ENCODE measurements at places on chromosomes 6 and 20.

DNA sequence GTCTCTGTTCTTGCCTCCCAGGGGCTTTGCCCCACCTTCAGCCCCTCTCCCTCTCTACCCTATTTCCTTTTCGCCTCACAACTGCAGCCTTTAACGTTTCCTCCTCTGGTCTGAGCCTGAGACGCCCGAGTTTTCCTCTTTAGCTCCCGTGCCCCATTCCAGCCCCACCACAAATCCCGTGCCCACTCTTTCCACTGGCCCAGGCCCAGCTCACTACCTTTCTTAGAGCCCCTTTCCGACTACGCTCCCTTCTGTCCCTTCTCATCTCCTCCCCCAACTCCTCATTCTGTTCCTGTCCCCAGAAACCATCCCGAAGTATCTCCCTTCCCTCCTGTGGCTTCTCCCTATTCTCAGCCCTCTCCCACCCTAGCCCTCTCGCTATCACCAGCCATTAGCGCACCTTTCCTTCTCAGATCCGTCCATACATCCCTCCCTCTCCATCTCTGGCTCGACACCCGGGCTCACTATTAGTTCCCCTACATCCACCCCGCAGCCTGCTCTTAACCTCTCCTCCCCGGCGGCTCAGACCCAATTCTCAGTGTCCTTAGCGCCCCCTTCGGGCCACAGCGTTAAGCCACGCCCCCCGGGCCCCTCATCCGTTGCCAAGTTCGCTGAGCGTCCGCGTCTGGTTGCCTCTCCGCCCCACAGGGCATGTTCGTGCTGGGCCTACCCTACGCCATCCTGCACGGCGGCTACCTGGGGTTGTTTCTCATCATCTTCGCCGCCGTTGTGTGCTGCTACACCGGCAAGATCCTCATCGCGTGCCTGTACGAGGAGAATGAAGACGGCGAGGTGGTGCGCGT lies 2.7 kb downstream of the SLC32A1 start:
- no peak for ATAC-seq

DNA sequence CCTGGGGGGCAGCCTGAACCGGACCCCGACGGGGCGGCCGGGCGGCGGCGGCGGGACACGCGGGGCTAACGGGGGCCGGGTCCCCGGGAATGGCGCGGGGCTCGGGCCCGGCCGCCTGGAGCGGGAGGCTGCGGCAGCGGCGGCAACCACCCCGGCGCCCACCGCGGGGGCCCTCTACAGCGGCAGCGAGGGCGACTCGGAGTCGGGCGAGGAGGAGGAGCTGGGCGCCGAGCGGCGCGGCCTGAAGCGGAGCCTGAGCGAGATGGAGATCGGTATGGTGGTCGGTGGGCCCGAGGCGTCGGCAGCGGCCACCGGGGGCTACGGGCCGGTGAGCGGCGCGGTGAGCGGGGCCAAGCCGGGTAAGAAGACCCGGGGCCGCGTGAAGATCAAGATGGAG lies 636 bp downstream of the SRF start:
- peak; percentile 1 for ATAC-seq

DNA sequence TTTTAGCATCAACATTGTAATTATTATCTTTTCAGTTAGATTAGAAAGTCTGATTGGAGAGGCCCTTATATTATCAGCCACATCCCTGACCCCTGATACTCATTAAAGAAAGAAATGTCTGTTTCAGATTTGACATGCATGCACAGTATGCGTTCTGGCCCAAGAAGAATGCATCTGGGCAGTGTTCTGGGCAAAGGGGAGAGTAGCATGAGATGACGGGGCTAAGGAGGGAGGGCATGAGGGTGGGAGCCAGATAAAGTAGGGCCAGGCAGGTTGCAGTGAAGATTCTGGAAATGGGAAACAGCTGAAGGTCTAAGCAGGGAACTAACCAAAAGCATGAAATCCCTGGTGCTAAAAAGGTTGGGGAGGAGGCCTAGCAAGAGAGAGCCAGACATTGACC lies 7.3 kb downstream of the SAYSD1 start:
- ATAC-seq, result no peak

DNA sequence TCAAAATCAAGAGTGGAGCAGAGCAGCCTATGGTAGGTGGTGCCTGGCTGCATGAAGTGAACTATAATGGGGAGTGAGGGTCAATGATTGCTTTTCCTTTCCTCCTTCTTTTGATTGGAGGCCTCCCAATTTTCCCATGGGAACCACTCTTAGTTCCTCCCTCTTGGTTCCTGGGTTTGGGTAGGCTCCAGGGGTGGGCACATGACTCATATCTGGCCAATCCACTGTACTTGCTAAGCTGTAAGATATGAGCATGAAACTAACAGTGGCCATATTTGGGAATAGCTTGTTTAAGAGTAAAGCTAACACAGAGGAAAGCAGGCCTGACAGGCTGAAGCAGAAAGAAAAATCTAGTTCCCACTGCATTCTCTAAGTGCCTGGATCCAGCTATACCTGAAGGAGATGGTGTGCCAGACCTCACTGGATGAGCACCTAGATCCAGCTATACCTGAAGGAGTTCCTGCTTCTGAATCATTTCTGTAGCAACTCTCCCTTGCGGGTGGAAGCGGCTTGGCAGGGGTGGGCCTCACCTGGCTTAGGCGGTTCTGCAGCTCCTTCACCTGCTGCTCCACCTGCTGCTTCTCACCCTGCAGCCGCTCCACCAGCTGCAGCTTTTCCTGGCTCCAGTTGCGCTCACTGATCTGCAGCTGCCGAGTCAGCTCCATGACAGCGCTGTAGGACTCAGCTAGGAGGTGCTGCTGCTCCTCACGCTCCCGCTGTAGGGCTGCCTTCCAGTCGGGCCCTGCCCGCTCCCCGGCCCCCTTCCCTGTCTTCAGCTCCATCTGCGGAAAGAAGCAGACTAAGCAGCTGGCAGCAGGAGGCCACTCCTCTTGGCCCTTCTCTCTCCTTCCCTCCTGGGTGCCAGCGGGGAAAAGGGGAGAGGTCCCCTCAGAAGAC lies 29.0 kb upstream of the DSN1 start:
- ATAC-seq, result no peak

GRCh38 chr20:25288291-25289181 lies 40.7 kb downstream of the PYGB start:
- ATAC-seq, result peak; percentile 93

- ATAC-seq, result no peak
These were observed 1.9 kb downstream of the TGM2 start for GRCh38 chr20:38162878-38163875.

GRCh38 chr6:154709621-154710020 lies 23.6 kb upstream of the SCAF8 start:
- no peak for ATAC-seq

DNA sequence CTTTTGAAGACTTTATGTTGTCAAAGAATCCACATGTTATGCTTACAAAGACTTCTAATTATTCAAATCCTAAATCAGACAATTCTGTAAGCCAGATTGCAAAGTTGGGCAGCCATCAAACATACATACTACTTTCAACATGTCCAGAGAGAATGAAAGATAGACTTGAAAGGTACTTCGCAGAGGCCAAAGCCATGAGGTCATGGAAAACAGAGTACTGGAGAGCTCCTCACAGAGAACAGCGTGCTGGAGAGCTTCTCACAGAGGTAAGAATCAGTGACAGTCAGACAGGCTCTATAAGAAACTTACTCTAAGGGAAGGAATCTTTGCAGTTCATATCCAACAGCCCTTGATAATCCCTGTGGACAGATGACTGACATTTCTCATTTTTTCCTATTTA lies 400.2 kb downstream of the GJA1 start:
- ATAC-seq, result no peak

DNA sequence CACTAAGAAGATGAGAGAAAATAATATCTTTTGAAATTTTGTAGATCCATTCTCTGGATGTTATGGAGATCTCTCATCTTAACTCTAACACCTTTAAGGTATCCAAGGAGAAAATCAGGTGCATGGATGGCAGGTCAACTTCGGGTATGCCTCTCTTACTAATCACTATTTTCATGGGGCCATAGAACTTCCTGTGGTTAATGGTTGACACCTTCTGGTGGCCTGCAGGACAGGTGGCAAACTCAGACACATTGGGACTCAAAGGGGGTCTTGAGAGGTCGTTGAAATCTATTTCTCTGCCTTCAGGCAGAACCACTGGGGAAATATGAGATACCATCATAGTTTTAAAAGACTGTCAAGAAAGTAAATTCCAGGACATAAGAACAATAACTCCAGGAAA lies 76.5 kb downstream of the ADAT2 start:
- ATAC-seq, result no peak

DNA sequence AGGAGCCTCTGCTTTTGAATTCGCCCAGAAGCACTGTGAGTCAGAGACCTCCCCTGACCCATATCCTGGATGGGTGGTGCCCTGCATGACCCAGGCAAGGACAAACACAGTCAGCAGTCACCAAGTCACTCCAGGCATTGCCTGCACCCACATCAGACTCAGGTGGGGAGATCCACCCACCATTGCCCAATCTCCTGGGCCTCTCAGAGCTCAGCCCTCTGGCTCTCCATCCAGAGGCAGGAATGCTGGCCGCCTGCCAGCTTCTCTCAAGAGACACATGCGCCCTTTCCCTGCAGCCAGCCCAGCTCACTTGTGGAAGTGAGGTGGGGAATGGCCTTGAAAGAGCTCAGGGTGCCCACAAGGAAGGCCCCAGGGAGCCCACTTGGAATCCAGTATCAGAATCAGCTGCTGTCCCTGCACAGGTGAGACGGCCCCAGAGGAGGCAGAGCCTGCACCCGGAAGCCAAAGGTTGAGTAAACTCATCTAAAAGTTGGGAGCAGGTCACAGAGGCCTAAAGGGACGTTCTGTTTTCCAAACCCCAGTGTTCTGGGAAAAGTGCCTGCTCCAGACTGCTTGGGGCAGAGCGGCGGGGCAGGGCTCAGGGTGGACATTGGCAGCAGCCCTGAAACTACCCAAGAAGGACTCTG lies 129.8 kb downstream of the PREX1 start:
- ATAC-seq, result no peak

- ATAC-seq, result no peak
These were observed 15.4 kb downstream of the IGF2R start for GRCh38 chr6:159984268-159984786.

DNA sequence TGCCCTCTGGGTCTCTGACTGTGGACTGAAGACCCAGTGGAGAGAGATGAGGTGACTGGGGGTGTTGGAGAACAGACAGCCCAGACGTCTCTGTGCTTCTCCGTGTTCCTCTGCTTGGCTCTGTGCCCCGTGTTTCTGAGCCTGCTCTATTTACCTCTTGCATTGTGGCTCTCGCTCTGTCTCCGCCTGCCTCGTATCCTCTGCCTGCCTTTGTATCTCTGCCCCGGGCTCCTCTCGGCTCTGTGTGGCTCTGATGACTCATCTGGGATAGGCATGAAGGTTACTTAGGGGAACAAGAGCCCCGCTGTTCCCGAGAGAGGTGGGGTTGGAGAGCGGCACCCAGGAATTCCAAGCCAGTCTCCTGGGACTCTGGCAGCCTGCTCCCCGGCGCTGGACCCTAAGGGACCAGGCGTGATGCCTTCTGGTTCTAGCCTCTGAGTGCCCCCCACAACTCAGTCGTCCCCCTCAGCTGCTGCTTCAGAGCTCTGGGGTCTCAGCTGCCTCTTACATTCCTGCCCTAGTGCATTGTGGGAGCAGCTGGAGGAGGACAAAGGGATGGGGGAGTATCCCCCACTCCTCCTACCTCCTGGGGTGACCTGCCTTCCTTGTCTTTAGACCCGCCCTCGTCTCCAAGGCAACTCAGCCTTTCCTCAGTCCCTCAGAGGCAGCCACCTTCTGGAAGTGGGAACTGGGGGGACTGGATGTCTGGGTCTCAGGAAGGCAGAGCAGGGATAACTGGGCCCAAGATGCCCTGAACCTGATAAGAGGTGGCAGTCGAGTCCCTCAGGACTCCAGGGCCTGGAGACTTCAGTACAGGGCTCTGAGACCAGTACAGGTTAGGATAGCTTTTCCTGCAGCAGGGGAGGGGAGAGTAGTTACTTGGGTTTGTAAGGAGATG lies 1.9 kb downstream of the DDR1 start:
- no peak for ATAC-seq

DNA sequence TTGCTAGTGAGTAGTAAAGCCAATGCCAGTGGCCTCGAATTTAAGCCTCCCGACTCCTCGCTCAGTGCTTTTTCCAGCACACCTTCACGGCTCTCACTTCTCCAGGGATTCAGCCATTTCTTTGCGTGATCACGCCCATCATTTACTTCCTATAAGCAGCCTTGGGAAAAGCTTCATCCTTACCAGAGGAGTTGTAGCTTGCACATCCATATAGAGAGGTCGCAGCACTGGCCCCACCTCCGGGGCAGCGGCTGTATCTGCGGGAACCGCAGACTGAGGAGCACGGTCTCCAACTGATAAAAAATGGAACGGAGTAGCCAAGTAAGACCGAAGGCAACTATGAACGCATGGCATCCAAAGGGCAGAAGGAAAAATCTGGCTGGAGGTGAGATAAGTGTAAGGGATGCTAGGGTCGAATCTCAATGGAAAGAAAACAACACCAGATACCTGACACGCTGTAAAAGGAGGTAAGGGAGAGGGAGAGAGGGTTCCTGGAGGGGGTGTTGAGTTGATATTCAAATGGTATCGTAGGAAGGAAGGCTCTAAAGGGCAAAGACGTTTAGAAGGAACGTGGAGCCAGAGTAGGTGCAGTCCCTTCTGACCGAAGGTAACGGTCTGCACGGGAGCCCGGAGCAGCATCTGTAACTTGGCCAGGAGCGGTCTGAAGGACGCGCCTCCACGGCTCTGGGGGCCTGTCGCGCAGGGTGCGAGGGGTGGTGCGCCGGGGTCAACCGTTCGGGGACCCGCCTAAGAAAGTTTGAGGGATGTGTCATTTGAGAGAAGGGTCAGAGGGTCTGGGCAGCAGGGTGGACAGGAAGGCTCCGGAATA lies 640 bp downstream of the NFS1 start:
- peak; percentile 69 for ATAC-seq

- no peak for ATAC-seq
These were observed 496.3 kb upstream of the MAP3K7 start for GRCh38 chr6:91083211-91083610.

GRCh38 chr6:74705451-74705850 lies 500.4 kb downstream of the COL12A1 start:
- no peak for ATAC-seq

DNA sequence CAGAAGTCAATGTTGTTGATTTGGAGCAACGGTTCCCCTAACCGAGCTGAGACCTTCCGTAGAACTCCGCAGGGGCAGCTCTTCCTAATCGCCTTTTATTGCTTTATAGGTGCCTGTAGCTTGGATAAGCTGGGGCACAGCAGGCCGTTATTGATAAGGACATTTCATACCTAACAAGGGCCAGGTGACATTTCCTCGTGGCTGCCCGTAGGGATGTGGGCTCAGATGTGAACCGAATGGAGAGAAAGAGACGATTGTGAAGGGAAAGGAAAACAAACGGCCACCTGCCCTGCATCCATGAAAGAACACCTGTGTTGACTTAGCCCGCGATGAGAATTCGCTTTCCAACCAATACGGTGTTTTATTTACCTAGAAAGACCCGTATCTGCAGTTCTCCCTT lies 53.3 kb upstream of the DACT2 start:
- no peak for ATAC-seq

GRCh38 chr20:1441133-1441532 lies 25.5 kb downstream of the NSFL1C start:
- ATAC-seq, result no peak

DNA sequence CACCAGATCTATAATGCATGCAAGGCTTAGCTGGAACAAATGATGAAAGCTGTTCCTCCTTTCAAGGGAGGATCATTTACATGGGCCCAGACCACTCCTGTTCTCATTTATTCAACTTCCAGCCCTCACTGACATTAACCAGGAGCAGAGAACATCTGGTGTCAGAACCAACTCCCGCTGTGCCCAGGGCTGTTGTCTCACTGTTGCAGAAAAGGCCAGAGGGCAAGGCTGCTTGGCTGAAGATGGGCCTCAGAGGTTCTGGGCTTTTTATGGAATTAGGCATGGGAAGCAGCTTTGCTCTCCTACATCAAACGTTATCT lies 164.2 kb downstream of the GMPR start:
- no peak for ATAC-seq
